Prostate gland (tissue), 2 donors: ENCODE measurements at places on chromosomes 7 and 10. TPM values are rescaled to one million over a fixed set of nuclear protein-coding genes. Genes with fewer than 3 reads are reported as not detected.

SAMD9 gene
- total RNA-seq = 4.2 TPM

NCOA4 gene
- 434 TPM for total RNA-seq

FBXO24 gene
- 9.7 TPM for total RNA-seq

DNA sequence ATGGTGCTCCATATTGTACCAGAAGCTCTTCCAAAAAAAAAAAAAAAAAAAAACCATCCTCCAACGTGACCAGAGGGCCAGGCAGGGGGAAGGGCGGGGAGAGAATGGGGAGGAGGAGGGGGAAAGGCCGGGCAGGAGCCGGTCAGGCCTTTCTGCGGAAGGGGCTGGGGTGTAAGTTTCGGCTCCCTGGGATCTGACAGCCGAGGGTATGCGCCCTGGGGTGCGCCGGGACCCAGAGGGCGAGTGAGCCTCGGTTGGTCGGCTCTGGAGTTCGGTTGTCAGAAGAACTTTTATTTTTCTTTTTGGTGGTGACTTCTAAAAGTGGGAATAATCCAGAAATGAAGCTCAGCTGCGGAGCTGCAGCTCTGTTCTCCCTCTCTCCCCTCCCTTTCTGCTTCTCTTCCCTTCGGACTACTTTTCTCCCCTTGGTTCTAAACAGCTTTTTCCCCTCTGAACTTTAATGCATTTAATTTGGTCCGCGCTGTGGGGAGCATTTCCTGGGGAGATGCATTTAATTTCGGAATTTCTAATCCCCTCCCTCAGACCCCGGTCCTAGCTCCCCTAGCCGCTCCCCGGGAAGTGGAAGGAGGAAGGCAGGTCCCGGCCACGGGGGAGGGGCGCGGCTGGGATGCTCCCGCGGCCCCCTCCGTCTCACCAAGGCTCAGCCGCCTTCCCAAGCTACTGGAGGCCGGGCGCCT, 3.9 kb upstream of the PAX2 start:
- H3K4me3 ChIP-seq = no peak overlapping the region
- no peak overlapping the region for H3K27ac ChIP-seq
- H3K4me1 ChIP-seq = peaks cover 15% of the 10 kb centered on the region

DNA sequence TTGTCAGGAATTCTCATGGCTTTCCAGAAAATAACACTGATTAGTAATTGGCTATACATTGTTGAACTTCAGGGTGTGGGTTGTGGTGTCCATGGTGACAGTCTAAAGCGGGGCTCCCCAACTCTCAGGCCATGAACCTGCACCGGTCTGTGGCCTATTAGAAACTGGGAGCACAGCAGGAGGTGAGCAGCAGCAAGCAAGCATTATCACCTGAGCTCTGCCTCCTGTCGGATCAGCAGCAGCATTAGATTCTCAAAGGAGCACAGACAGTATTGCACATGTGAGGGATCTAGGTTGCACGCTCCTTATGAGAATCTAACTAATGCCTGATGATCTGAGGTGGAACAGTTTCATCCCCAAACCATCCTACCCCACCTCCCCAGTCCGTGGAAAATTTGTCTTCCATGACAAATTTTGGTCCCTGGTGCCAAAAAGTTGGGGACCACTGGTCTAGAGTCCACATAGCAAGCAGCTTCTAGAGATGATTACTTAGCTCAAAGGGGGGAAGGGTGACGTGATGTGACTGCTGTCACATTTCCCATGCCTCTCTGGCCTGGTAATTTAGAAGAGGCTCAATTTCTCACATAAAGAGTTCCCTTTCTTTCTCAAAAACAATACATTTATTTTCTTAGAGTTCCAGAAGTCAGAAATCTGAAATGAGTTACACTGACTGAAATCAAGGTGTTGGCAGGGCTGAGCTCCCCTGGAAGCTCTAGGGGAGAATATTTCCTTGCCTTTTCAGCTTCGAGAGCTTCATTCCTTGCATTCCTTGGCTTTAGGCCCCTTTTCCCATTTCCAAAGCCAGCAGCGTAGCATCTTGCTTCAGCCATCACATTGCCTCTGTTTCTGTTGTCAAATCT, 17.6 kb upstream of the FAM221A start:
- no peaks in the 10 kb centered on the region for H3K36me3 ChIP-seq
- no peaks in the 10 kb centered on the region for H3K4me1 ChIP-seq
- no peak overlapping the region for H3K27ac ChIP-seq
- H3K4me3 ChIP-seq = no peak overlapping the region
- DNase-seq = no peak

DNA sequence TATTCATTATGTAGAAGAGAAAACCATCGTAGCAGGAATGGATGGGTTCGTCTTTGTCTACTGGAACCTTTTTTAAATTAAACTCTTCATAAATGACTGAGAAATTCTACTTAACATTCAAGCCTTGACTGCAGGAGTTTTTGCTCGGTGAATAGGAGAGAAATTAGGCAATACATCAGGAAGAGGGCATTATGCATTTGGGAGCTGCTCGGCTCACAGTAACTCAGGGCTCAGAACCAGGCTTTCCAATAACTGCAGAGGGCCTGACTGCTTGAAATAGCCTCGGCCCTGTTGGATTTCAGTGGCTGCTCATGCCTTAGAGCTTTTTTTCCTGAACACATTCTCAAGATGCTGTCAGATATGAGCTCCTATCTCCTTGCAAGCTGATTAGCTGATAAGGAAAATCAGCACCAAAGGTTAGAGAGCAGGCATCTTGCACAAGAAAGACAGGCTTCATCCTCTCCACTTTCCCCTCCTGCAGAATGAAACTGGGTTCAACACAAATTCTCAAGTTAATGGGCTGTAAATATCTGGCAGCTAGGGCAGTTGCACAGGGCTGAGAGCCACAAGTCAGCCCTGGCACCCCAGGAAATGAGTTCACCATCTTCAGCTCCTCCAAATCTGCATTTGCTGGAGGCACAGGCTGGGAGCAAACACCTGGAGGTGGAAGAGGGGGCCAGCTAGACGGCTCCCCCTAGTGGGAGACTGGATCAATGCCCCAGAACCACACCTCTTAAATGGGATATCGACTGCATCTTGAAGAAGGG, 24.3 kb downstream of the TECTB start:
- no peak for DNase-seq
- no peaks in the 10 kb centered on the region for H3K4me1 ChIP-seq
- no peaks in the 10 kb centered on the region for H3K36me3 ChIP-seq
- no peak overlapping the region for H3K27ac ChIP-seq
- no peaks in the 10 kb centered on the region for H3K27me3 ChIP-seq
- H3K4me3 ChIP-seq = no peak overlapping the region

DNA sequence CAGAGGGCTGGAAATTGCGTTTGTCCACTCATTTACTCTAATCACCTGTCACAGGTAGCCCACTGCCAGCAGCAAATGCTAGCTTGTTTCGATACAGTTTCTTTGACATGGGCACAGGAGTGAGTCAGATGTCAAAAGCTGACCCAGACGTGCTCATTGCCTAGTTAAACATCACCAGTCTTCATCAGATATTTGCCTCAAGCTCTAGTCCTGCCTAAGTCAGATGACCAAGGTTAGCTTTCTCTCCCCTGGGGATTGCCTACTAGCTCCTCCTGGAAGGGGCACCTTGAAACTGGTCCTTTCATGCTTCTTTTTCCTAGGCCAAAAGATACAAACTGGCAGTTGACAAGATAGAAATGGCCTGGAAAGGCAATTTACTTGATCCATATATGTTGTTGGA, 35.2 kb downstream of the GPAM start:
- H3K27ac ChIP-seq = no peak overlapping the region
- no peak overlapping the region for H3K4me3 ChIP-seq
- DNase-seq = no peak
- no peaks in the 10 kb centered on the region for H3K36me3 ChIP-seq
- no peaks in the 10 kb centered on the region for H3K27me3 ChIP-seq

DNA sequence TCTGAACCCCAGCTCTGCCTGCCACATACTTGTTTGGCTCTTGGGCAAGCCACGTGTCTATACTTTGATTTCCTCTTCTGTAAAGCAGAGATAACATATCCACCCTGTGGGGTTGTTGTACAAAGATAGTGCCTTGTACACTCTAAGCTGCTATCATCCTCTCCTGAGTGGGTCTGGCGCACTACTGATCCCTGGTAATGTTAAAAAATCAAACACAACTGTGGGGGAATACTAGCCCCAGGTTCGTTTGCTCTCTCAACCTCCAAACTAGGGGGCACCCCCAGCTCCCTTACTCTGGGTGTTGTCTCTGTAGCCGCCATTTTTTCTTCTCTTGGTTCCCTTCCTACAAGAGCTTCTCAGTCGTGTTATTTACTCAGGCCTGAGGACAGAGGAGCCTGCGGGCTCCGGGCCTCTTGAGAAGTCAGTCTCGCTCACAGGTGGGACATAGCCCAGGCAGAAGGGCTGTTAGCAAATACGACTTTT, 1.0 kb downstream of the POLM start:
- no peak for DNase-seq
- no peaks in the 10 kb centered on the region for H3K4me1 ChIP-seq
- peaks cover 39% of the 10 kb centered on the region for H3K36me3 ChIP-seq
- peak overlapping the region; percentile 64 for H3K4me3 ChIP-seq
